DMS153 (cell line): ENCODE measurements at places on chromosomes 1 and 21.

- DNase-seq = no peak
Observed at GRCh38 chr1:185938396-185938795, 204.2 kb downstream of the HMCN1 start.

DNA sequence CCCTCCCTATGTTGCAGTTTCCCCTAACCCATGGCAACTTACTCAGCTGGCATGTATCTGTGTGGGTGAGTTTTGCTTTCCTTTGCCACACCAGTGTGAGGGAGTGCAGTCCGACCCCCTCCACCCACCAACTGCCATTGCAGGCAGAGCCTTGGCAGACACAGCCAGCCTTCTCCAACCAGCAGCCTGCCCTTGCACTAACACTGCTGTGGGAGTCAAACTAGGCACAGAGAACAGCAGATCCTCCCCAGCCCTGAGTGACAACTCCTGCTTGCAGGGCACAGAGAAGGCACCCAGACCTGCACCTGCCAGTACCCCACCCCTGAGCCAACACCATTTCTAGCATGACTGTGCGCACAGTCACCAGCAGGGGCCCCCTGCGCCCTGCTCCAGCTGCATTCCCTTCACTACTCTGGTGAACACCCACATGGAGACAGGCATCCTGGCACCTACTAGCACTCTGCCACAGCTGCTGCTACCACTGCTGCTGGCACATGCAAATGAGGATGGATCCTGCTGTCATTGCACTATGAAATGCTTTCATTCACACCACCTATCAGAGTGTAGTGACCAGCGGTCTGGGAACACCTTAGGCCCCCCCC, 98.4 kb downstream of the MAGI3 start:
- no peak for DNase-seq

- no peak for DNase-seq
Observed at GRCh38 chr1:179935909-179936496, 18.6 kb upstream of the CEP350 start.

DNA sequence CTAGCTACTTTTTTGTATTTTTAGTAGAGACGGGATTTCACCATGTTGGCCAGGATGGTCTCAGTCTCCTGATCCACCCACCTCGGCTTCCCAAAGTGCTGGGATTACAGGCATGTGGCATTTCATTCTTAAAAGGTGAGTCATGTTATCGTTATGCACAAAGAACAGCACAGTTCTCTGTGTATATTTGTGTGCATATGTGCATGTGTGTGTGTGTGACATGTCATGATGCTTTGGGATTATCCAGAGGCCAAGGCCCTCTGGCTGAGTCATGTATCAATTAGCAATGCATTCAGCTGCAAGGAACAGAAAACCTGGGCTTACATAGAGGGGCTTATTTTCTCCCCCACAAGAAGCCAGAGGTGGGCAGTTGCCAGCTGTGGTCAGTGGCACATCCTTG, 301.7 kb upstream of the KAZN start:
- DNase-seq = no peak

- no peak for DNase-seq
Observed at GRCh38 chr1:24803987-24804530, 58.8 kb downstream of the CLIC4 start.

DNA sequence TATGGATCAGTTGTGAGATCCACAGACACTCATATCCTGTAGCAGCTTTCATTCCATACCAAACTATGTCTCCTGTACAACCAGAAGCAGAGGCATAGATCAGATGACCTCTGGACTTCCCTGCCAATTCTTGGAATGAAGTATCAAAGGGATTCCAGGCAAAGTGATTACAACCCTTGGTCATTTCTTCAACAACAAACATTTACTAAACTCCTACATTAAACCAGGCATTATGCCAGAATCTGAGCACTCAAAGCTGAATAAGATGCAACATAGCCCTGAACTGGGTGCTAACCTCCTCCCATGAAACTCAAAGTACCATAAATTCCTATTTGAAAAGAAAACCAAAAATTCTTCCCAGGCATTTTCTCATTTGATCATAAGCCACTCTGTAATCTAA, 121.2 kb upstream of the SGIP1 start:
- DNase-seq = no peak
